Kidney epithelial cell (primary cell): ENCODE measurements at places on chromosomes 3 and 15.

DNA sequence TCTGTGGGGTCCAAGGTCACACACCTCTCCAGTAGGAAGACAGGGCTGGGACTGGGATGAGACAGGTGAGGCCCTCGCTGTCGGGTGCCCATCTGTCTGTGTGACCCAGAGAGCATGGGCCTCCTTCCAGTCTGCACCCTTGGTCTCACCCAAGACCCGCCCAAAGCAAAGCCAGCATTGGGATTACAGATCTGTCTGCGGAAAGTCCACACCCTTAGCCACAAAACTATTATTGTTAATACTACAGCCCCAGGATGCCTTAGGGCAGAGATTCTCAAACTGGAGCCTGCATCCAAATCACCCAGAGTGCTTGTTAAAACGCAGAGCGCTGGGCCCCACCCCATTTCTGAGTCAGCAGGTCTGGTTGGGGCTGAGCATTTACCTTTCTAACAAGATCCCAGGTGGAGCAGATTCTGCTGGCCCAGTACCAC lies 58.5 kb upstream of the ZNF148 start:
- no peak for DNase-seq

GRCh38 chr15:89174476-89174875 lies 46.9 kb downstream of the RLBP1 start:
- no peak for DNase-seq

GRCh38 chr3:51937611-51938450 lies 3.9 kb downstream of the RRP9 start:
- DNase-seq, result no peak

DNA sequence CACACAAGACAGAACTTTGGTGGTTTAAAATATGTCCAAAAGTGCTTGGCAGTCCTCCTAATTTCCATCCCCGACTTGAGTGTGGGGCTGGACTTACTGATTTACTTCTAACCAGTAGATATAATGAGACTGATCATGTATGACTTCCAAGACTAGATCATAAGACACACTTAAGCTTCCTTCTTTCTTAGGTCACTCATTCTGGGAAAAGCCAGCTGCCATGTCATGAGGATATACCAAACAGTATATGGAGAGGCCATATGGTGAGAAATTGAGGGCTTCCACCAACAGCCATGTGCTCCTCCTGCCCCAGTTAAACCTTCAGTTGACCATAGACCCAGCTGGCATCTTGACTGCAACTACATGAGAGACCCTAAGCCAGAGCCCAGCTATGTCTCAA lies 282.8 kb upstream of the PROK2 start:
- no peak for DNase-seq

DNA sequence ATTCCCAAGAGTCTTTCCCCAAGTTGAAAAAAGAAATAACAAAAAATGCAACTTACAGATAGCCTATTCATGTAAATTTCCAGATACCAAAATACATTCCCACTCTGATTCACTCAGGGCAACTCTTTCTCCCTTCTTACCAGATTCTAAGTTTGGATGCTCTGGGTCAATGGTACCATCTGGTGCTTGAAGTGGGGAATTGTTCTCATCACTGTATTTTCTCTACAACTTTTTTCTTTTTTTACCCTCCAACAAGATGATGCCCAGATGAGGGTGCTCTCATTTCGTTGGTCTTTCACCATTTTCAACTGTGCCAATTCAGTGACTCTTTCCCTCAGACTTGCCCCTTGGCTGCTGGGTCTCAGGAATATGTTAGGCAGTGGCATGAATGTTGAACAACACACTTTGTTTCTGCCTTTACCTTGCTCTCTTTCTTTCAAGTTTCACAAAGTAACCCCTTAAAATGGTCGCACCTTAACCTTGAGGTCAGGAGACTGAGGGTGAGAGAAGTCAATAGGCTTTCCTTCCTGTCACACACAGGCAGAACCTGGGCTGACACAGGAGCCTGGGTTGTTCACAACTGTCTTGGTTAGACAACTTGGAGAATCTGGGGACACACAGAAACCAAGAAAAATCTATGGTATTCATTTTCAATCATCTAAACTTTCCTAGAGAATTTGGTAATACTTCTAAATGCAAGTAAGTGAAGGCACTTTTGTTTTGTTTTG lies 330.7 kb upstream of the SLCO3A1 start:
- no peak for DNase-seq

DNA sequence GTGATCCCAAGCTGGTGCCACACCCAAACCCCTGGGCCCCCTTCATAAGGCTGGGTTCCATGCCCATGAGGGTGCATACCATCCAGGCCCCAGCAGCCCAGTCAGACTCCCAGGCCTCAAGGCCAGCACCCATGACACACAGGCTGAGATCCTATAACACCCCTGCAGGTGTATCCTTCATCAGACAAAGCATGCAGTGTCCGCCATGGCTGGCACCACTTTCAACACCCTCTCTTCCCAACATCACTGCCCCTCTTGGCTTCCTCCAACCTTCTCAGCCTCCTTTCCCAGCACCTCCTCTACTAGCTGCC lies 3.5 kb downstream of the CCDC51 start:
- no peak for DNase-seq

GRCh38 chr3:48543271-48543866 lies 13.2 kb downstream of the PFKFB4 start:
- no peak for DNase-seq

- DNase-seq, result no peak
Measured at GRCh38 chr3:172061724-172062184, 22.4 kb downstream of the FNDC3B start.

DNA sequence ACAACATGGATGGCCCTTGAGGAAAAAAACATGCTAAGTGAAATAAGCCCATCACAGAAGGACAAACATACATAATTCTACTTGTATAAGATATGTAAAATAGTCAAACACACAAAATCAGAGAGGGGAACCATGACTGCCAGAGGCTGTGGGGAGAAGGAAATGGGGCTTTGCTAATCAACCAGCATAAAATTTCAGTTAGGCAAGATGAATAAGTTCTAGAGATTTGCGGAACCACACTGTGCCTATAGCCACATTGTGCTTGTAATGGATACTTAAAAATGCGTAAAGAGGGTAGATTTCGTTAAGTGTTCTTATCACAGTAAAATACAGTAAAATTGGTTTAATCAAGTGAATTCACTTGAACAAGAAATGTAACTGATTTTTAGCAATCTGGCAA lies 33.7 kb upstream of the SPTBN5 start:
- no peak for DNase-seq

GRCh38 chr15:99385005-99385669 lies 133.9 kb downstream of the LRRC28 start:
- no peak for DNase-seq

GRCh38 chr3:21405671-21406667 lies 345.0 kb downstream of the ZNF385D start:
- no peak for DNase-seq

DNA sequence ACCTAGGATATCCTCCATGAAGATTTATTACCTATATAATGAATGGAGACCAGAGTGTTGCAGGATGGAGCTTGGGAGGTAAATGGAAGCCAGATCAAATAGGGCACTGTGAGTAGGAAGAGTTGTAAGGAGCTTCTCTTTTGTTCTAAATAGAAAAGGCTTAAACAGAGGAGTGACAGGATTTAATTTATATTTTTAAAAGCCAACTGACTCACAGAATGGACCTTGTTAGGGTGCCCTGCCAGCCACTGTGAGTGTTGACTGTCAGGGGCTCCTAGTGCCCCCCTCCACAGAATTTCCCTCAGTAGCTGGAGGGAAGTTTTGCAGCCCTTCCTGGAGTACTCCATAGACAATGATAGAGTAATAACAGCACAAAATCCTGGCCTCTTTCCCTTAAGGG lies 547.5 kb downstream of the MCTP2 start:
- no peak for DNase-seq
